ENCODE measurements at places on chromosomes 12 and 14.

- DNase-seq = no peak
These were observed 40.9 kb upstream of the FRMD6 start for GRCh38 chr14:51610771-51611170.

GRCh38 chr12:56838621-56839488, 75.7 kb downstream of the HSD17B6 start:
- DNase-seq = no peak

DNA sequence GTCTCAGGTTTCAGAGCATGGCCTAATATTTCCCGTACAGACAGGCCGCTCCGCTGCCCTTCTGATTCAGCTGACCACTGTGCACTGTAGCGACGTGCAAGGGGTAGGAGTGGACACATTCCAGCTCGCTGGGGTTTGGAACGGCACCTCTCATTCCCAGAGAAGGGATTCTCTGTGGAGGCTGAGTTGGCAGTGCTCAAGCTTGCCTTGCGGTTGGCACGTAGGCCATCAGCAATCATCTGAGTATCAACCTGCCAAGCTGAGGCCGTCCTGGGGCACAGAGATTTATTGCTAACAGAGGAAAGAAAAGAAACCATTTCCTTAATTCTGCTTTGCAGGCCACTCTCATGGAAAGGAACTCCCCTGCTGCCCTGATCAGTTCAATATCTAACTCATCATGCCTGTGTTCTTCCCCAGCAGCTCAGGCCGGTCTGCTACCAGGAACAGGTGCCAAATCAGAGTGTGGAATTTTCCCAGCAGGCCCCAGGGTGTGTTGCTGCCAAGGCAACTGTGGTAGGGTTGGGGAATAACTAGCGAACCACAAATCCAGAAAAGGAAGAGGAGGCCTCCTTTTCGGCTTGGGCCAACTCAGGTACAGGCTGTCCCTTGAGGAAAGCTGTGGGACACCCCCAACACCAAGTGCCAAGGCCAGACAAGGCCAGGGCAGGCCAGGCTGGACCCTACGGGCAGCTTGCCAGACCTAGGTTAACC, 92.5 kb downstream of the SSPN start:
- no peak for DNase-seq

GRCh38 chr12:94829552-94829951, 173.9 kb downstream of the NDUFA12 start:
- no peak for DNase-seq

- DNase-seq = no peak
These were observed 146.4 kb upstream of the LMNTD1 start for GRCh38 chr12:25699454-25699853.

GRCh38 chr12:17809206-17809605, 280.8 kb downstream of the RERGL start:
- no peak for DNase-seq

- DNase-seq = no peak
These were observed 48.5 kb downstream of the CHST11 start for GRCh38 chr12:104505095-104505818.

GRCh38 chr12:64080319-64081007, 141.6 kb downstream of the KICS2 start:
- no peak for DNase-seq

DNA sequence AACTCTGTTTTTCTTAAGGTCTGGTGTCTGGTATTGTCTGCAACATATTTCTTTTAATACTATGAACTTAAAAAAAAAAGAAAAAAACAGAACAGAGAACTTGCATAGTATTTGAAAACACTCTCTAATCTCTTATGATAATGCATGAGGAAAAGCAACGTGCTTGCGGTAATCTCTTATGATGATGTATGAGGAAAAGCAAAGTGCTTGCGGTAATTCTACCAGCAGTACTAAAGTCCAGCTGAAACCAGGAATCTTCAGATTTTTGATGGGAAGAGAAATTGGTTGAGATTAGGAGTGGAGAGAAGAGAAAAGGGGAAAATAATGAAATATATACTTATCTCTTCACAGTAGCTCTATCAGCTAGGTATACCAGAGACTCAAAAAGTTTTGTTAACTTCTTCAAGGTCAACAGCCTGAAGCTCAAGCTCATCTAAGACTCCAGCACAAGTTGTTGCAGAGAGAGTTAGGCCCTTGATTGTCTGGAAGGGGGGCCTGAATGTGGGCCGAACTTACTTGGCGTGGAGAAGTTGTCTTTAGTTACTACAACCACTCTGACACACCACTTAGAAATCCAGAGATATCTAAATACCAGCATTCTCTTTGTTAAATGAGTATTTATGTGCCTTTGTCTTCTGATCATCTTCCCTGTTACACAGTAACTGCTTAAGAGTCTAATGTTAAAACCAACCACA, 240.4 kb downstream of the PRKD1 start:
- no peak for DNase-seq

- no peak for DNase-seq
These were observed 347.9 kb downstream of the BCAT1 start for GRCh38 chr12:24600996-24601395.

DNA sequence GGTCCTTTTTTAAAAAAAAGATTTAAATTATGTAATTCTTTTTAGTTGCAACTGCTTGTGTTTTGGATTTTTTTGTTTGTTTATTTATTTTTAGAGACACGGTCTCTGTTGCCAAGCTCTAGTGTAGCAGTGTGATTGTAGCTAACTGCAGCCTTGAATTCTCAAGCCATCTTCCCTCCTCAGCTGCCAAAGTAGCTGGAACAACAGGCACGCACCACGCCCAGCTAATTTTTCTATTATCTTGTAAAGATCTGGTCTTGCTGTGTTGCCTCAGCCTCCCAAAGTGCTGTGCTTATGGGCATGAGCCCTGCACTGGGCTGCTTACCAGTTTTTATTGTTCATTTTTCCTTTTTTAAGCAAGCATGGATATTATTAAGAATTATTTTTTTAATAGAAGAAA, 10.6 kb upstream of the ART4 start:
- no peak for DNase-seq

DNA sequence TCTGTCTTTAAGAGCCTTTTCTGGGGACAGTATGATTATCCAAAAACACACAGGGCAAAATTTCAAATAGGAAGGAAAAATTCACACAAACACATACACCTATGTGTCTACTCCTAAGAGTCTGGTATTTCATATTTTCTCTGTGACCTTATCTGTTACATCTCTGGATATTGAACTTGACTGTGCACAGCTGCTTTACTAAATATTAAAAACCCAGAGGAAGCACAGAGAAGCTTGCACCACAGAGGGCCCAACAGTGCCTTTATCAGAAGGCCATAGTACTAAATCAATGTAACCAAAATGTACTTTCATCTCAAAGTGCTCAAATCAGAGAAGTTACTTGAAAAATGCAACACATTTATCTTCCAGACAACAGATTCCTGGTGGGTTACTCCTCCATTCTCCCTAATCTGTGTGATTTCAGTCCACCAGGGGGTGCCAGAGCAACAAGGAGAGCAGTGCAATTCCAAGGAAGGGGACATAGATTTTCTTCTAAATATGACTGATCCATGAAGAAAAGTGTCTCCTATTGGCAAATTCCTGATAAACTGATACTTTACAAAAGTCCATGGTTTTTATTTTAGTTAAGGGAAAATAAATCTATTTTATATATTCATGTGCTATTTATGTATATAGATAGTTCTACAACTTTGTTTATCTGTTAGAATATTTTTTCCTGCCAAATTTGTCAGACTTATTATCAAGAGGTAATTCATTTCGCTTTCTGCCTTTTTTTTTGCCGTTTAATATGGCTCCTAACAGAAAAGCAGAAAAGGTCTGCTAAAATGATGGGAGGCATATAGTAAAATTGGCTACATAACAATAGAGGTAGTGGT, 617.6 kb downstream of the LRFN5 start:
- DNase-seq = peak; percentile 35

DNA sequence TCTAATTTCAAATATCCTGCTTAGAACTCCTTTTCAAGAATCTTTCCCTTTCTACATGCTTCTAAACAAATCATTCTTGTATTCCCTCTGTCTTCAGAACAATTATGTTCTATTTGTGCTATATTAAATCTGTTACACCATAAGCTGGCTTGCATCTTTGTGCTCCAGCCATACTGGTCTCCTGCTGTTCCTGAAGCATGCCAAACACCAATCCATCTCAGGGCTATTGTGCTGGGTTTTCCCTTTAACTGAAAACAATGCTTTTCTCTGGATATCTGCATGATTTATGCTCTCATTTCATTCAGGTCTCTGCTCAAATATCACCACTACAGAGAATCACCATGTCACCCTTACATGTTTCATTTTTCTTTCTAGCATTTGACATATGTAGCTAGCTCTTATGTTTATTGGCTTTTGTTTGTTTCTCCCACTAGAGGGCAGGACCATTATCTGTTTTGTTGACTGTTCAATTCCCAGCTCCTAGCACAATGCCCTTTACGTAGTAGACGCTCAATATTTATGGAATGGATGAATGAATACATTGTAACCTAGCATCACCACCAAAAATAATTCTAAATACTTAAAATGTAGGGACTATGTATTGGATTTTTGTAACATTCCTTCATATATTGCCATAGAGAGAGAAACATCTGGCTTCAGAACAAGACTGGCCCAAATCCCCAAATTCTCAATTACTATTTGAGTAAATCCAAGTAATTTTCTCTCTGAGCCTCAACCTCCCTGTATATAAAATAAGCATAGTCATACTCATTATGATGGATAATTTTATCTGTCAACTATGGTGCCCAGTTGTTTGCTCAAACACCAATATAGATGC, 302.0 kb upstream of the SYT1 start:
- DNase-seq = no peak

GRCh38 chr14:73851567-73852382, at the start of gene PTGR2:
Gene PTGR2 (plus strand): TSS chr14:73851831. CDS start chr14:73858863, 7,032 bp downstream.
- DNase-seq = peak; percentile 86

GRCh38 chr12:114339626-114340025, 66.3 kb downstream of the TBX5 start:
- no peak for DNase-seq

GRCh38 chr12:65756956-65757511, 67.2 kb upstream of the HMGA2 start:
- DNase-seq = no peak

DNA sequence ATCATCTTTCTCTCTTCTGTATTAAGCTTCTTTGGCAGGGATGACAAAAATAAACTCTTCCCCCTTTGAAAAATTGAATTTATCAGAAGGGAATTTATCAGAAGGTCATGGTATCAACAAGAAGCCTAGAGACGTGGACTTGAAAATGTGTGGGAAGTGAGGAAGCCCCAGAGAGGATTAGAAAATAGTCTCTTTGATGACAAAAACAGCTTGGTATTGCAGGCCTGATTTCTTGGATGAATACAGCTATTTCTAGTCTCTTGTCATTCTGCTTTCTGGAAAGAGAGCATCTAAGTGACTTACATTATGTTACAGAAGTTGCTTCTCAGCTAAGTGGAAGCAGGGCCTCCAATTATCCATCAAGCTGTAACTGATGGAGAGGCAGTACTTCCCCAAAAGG, 111.1 kb downstream of the KITLG start:
- no peak for DNase-seq

- no peak for DNase-seq
These were observed 38.8 kb downstream of the RMST start for GRCh38 chr12:97501422-97501821.

GRCh38 chr12:7915661-7916403, 20.2 kb downstream of the SLC2A3 start:
- peak; percentile 47 for DNase-seq

GRCh38 chr12:125149160-125150108, 84.2 kb downstream of the AACS start:
- DNase-seq = no peak

GRCh38 chr12:3992945-3993344, 119.7 kb upstream of the PARP11 start:
- no peak for DNase-seq

GRCh38 chr14:64417771-64418125, 29.6 kb downstream of the MTHFD1 start:
- DNase-seq = no peak

DNA sequence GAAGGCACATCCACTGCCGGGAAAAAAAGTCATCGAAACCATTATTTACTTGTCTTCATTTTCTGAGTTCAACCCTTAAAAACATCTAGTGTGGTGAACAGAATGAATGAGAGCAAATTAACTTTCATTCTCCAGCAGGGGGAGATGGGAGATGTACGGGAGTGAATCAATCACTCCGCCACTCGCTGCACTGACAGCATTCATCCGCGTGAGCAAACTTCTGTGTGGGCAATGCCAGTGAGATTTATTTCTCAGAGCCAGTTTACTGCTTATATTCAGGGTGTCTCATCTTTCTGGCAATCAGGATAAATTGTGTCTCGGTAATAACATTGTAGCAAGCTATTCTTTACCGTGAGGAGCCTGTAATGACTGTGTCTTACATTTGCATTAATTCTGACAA, 463.6 kb upstream of the MIS18BP1 start:
- no peak for DNase-seq

DNA sequence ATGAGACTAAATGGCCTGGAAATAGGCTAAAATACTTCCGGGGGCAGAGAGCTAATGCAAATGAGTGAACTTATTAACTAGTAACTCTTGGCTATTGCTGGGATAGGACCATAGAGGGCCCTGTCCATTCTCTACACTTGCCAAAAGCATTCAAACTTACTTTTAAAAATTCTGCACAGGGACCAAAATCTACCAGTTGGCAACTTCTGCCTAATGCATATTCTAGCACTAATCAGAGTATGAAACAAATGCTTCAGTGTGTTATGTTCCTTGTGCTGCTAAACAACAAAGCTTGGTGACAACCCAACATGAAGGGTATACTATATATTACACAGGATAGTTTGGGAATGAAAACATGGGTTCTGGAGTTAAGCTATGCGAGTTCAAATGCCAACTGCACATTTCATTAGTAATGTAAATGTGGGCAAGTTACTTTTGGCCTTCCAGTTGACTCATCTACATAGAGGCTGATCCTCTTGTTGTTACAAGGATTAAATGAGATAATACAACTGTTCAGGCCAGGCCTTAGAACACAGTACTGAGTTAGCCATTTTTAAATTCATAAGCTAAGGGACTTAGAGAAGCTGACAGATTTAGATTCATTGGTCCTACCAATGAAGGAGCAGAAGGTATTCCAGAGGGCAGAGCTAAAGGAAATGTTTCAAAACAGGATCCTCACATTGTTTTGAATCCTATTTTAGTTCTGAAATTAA, 32.4 kb downstream of the HIGD1C start:
- DNase-seq = no peak

GRCh38 chr12:108235197-108235984, 103.7 kb downstream of the CMKLR1 start:
- no peak for DNase-seq

GRCh38 chr12:55991110-55991509, 6.0 kb upstream of the SUOX start:
- no peak for DNase-seq

GRCh38 chr12:15720295-15720694, 68.9 kb downstream of the EPS8 start:
- DNase-seq = no peak

DNA sequence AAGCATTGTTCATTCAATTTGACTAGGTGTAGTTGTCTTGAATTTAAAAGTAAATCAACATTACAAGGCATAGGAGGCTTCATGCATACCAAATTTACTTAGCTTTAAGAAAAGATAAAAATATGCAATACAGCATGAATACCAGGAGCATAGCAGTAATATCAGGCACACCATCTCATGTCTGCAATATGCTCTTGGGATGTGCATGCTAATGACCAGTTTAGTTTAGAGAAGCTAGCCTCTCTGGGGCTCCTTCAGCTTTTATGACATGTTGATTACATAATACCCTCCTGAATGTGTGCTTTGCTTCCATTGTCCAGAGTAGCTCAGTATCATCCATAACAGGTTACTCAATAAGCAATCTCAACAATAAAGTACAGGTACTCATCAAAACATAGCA, 497.2 kb downstream of the FLRT2 start:
- DNase-seq = no peak

Data from stimulated activated CD4-positive, alpha-beta T cell treated with anti-CD3 and anti-CD28 coated beads, Interleukin-2, amount 100 ng/mL, for 24 hours (primary cell).